ENCODE measurements at places on chromosomes 3 and 15.

- DNase-seq = no peak
Measured at GRCh38 chr15:96366526-96366877, 36.0 kb downstream of the NR2F2 start.

- peak; percentile 34 for DNase-seq
Measured at GRCh38 chr3:190605385-190605784, 91.5 kb downstream of the IL1RAP start.

GRCh38 chr15:57604507-57604906 is 12.8 kb downstream of the MYZAP start:
- DNase-seq = no peak

GRCh38 chr3:183629546-183630301 is 5.7 kb upstream of the KLHL24 start:
- DNase-seq = no peak

- DNase-seq = no peak
Measured at GRCh38 chr3:5298453-5298852, 110.9 kb downstream of the EDEM1 start.

- DNase-seq = no peak
Measured at GRCh38 chr3:55571913-55572312, 84.8 kb upstream of the WNT5A start.

GRCh38 chr3:14430053-14430452 is 27.6 kb downstream of the SLC6A6 start:
- no peak for DNase-seq

GRCh38 chr3:71672807-71673206 is 52.4 kb downstream of the EIF4E3 start:
- no peak for DNase-seq

- DNase-seq = no peak
Measured at GRCh38 chr3:6644070-6644929, 216.6 kb upstream of the GRM7 start.

GRCh38 chr15:65660927-65661326 is 39.2 kb downstream of the SLC24A1 start:
- DNase-seq = no peak

- DNase-seq = peak; percentile 60
Measured at GRCh38 chr15:58227706-58228543, 89.7 kb downstream of the AQP9 start.

GRCh38 chr3:188528396-188528795 is 374.4 kb downstream of the LPP start:
- DNase-seq = no peak

- no peak for DNase-seq
Measured at GRCh38 chr15:87805117-87805820, 451.3 kb downstream of the NTRK3 start.

DNA sequence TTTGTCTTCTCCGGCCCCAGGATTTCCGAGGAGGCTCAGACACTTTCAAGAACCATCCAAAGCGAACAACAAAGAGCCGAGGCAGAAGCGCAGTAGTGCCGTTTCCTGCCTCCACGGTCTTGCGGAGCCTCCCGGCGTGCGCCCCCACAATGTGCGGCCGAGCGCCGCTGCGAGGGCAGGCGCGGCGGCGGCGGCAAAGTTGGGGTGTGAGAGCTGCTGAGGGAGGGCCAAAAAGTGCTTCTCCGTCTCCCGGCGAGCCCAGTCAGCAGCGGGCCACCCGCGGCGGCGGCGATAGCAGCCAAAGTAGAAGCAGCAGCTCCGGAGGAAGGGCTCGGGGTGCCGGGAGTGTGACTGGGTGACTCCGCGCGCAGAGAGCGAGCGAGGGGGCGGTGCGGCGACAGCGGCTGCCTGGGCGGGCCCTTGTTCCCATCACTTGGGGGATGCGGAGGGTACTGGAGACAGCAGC is 749.1 kb downstream of the ROBO1 start:
- DNase-seq = no peak

DNA sequence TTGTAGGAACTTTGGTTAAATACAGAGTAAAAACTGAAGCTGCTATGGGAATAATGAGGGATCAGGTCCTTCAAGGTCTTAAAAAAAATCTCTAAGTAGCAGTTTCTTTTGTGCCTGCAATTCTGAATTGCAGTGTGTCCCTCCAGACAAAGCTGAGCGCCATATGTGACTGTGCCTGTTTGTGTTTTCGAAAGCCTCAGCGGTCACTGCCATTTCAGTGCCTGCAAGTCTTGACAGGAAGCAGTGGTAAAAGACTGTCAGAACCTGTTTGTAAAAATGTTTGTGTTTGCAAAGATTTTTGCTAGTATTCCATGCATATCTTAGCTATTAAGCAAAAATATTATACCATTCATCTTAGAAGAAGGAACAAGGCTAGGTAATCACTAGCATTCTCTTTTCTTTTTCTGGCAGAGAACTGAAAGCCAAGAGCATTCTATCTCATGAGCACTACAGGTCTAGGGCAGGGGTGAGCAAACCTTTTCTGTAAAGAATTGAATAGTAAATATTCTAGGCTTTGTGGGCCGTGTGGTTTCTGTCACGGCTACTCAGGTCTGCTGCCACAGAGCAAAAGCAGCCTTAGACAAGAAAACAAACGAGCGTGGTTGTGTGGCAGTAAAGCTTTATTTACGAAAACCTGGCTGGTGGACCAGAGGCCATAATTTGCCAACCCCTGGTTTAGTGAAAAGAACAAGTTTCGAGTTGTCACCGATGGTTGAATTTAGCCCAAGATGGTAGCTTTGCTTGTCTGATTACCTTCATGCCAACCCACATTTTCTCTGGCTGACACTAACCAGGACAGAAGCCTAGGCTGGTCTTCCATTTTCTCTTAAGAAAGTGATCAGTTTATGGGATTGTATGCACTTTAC is 134.4 kb downstream of the CACNA1D start:
- no peak for DNase-seq

GRCh38 chr3:98259707-98260106 is 4.3 kb upstream of the OR5H6 start:
- peak; percentile 14 for DNase-seq

DNA sequence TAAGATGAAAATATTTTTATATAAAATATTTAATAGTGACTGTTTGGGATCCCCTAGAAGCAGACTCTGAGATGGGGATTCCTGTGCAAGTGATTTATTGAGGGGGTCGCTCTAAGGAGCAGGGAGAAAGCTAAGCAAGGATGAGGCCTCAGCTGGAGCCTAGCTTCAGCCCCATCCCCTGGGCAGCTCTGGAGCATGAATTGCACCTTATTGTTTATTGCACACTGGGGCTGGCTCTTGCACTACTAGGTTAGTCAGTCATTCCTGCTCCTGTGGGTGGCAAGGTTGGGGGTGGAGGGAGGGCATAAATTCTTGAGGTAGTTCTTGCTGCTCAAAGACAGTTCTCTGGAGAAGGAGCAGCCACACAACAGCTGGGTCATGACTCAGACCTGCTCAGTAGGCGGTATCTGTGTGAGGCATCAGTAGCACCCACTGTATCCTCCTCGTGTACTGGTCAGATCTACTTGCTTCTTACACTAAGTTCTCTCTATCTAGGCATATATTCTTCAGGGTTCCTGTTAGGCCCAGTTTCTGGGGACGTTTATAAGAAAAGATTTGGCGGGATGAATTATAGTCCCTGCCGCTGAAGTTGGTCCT is 27.2 kb upstream of the TNFSF10 start:
- no peak for DNase-seq

- DNase-seq = no peak
Measured at GRCh38 chr3:128746881-128747280, 20.9 kb downstream of the RAB7A start.

DNA sequence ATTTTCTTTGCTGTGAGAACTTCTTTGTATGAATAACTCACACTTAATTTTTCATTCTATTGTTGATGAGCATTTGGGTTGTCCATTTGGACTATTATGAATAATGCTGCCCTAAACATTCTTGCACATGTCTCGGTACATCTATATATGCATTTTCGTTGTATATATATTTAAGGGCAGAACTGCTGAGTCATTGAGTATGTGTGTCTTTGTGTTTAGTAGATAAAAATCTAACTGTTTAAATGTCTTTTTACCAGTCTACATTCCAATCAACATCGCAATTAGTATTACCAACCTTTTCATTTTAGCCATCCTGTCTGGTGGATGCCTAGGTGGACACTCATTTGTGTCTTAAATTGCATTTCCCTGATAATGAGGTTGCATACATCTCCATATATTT is 144.4 kb downstream of the UACA start:
- no peak for DNase-seq

DNA sequence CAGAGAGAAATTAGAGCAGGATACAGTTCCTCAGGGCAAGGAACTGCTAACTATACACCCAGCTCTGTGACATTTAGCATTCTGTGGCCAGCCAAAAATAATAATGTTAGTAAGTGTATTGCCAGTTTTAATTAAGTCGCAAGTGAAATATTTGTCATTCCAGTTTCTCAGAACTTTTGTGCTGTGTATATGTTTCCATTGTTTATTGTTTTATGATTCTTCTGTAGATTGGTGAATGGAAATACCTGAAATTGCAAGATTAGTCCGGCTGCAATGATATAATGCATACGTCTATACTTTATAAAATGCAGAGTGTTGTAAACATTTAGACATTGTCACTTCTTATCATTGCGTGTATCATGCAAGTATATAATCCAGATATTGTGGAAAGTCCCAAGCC is 351.3 kb upstream of the GRM7 start:
- DNase-seq = no peak

- DNase-seq = peak; percentile 74
Measured at GRCh38 chr3:46693038-46693891, at the start of gene ALS2CL. Gene ALS2CL, minus strand, starts transcription at chr3:46693679. Its CDS starts 4,239 bp downstream, at chr3:46689440.

GRCh38 chr3:119681279-119681678 is 4.1 kb upstream of the COX17 start:
- DNase-seq = no peak

DNA sequence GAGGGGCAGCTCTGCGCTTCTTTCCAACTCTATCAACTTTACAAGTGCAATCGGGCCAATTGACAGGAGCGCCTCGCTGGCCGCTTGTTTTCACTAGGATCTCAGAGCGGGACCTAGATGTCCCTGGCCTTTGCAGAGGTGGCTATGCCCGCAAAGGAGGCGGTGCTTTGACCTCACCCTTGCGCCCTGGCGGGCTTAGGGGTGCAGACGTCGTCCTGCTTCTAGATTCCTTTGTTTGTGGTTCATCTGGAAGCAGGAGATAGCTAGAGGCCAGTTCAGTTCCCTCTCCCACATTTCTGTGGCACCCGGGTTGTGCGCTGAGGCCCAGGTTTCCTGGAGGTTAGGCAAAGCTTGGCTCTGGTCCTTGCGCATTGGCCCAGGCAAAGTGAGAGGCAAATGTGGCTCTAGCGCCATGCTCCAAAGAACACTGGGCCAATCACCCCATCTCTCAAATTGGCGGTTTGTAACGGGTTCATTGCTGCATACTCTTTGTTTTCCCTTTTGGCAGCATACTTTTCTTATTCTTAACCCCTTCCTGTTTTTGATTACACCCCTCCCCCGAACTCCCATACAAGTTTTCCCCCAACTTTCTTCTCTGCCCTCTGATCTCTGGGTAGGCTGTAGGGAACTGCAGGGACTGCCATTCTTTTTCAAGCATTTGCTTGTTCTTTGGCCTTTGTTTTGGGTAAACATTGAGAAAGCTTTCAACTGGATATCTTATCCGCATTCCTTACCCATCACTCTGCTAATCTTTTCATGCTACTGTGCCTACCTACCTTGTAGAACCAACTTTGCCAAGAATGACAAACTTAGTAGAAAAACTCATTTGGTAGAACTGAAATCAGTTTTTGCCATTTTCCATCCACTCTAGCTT is 1.4 kb downstream of the PPM1L start:
- DNase-seq = no peak

GRCh38 chr3:168073842-168074605 is 21.7 kb downstream of the GOLIM4 start:
- no peak for DNase-seq

DNA sequence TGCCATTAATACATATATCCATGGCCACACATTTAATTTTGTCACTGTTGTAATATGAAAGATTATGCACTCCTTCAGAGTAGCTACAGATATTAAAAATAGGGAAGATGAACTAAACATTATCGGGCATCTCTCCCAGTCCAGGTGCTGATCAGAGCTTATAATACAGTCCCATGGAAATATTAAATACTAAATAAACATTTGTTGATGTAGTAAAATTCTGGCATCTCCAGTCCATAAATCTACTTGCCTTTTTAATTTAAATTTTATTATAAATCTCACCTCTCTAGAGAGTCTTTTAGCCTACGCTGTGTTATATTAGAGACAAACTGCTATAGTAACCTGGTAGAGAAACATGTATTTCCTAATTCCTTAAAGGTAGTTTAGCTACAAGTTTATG is 297.6 kb downstream of the GRM7 start:
- no peak for DNase-seq

DNA sequence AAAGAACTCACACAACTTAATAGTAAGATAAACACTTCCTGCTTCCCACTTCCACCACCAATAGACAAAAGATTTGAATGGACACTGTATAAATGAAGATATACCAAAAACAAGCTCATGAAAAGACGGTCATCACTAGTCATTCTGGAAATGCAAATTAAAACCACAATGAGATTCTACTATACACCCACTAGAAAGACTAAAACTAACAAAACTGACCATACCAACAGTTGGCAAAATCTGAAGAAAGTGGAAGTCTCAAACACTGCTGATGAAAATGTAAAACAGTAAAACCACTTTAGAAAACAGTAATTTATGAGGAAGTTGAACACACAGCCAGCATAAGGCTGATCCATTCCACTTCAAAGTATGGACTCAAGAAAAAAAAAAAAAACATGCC is 35.6 kb upstream of the CD96 start:
- no peak for DNase-seq

- no peak for DNase-seq
Measured at GRCh38 chr15:85707519-85708338, 87.0 kb downstream of the KLHL25 start.

GRCh38 chr3:134030379-134031347 is 938 bp upstream of the SLCO2A1 start:
- DNase-seq = no peak

GRCh38 chr3:24963762-24964625 is 464.1 kb upstream of the RARB start:
- DNase-seq = no peak

Measured in CD4-positive, CD25-positive, alpha-beta regulatory T cell (primary cell).